SHP77 (cell line): ENCODE measurements at places on chromosomes 12 and 14.

- DNase-seq, result no peak
Observed at GRCh38 chr14:83975841-83976770, 1553.8 kb upstream of the FLRT2 start.

DNA sequence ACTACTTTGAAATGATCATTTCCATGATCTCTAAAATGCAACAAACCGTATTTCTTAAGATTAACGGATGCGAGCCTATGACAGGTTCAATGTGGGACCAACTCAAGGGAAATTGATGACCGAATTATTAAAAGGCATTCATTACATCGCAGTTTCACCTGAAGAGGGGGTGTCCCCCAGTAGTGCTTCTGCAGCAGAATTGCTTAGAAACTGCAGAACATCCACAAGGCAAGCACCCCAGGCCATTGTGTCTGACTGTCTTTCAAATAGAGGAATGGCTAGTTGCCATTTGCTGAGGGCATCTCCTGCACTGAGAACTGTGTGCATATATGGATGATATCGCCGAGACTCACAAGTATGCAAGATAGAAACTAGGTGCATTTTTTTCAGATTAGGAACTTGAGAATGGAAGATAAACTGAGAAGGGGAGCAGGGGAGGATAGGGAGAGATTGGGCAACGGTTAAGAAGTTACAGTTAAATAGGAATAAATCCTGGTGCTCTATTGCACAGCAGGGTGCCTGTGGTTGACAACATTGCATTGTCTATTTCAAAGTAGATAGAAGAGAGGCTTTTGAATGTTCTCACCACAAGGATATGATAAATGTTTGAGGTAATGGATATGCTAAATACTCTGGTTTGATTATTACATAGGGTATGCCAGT, 234.3 kb upstream of the PLEKHG7 start:
- no peak for DNase-seq

DNA sequence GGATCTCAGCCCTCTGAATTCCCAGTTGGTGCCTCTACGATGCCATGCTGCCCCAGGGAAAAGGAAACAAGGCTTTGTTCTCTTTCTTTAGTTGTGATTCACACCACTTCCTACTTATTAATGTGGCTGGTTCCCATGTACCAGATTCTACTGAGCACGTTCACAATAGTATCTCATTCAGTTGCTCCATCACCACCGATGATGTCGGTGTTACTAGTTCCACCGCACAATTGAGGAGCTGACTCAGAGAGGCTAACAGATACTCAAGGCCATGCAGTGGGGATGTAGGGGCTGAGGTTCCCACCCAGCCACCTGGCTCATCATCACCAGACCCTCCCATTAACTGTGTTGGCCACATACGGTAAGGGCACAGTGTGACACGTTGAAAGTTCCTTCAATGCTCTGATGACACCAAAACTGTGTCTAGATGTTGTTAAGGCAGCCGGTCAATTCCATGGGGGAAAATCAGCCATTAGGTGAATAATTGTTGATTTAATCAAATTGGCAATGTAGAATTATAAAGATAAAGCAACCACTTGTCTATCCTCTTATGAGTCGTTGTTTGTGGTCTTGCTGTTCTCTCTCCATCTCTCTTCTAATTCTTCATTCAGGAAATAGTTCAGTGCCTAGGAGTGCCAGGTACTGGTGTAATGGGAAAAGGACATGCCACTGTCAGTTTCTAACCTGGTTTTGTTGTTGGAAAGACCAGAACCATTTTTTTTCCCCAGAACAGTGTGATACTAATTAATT, 244.2 kb upstream of the CRY1 start:
- DNase-seq, result no peak

DNA sequence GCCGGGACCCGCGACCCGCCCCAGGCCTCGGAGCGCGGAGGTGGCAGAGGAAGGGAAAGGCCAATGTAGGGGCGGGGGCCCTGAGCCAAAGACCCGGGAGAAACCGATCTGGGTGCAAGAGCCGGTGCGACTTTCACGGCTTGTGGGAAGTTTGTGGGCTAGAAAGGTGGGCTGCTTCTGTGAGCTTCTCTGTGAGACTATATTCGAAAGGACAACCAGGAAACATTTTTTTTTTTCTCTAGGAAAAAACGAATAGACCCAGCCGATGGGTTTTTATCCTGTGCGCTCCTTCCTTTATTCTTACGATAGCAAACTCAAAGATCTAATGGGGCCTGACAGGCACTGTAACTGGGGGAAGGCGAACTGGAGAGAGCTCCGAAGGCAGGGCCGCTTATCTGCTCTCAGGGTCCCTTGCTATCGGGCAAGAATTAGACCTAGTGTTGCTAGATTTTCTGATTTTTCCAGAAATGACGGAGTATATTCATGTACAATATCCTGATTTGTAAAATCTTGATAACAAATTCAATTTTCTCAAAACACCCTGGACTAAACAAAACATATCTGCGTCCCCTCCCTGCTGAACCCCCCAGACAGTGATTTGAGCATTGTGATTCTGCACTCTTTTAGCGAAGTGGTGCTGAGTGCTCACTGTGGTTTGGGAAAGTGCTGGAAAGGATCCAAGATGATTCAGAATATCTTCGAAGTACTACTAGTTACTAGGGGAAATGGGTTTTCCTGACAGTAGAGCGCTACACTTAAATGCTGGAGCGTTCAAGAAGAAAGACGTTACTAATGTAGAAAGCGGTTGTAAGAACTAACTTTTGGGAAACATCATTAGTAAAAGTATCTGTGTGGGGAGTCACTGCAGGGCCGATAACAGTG, 563 bp upstream of the STXBP6 start:
- no peak for DNase-seq

GRCh38 chr12:60335745-60336144, 739.9 kb downstream of the SLC16A7 start:
- DNase-seq, result no peak

GRCh38 chr12:19712041-19712440, 272.7 kb downstream of the AEBP2 start:
- no peak for DNase-seq

GRCh38 chr14:70563869-70564268, 29.1 kb upstream of the ADAM20 start:
- no peak for DNase-seq

DNA sequence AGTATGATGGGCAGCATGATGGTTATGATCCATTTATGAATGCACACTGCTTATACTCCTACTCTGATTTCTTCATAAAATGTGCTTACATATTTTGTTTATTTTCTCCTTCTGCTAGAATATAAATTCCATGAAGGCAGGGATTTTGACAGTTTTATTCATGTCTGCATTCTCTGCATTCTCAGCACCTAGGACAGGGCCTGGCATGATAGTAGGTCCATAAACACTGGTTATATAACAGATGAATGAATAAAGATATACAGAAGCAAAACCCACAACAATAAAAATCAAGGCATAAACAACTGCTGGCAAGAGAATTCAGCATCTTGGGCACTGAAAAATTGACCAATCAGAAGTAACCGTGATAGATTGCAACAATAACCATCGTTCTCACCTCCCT, 115.4 kb downstream of the WIF1 start:
- no peak for DNase-seq
